ENCODE measurements at places on chromosomes 3 and 15. TPM values are rescaled to one million over a fixed set of nuclear protein-coding genes. Genes with fewer than 3 reads are reported as not detected.

- no peak for DNase-seq
These were observed 198.5 kb downstream of the CDIN1 start for GRCh38 chr15:36777926-36778325.

MESP2 gene
- not detected for polyA plus RNA-seq

DNA sequence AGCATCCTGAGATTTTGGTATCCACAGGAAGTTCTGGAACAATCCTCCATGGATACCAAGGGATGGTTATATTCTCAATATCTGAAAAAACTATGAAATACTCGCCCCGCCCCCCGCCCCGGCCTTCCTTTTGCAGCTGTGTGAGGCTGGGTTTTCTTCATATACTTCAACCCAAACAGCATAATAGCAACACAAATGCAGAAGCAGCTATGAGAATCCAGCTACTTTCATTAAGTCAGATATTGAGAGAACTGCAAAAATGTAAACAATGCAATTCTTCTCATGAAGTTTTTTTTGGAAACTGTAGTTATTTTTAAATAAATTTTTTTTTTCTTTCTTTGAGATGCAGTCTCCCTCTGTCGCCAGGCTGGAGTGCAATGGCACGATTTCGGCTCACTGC lies 10.9 kb upstream of the IDH2 start:
- no peak for DNase-seq

GRCh38 chr15:24858737-24859601 lies 95.8 kb upstream of the SNRPN start:
- DNase-seq = no peak

DNA sequence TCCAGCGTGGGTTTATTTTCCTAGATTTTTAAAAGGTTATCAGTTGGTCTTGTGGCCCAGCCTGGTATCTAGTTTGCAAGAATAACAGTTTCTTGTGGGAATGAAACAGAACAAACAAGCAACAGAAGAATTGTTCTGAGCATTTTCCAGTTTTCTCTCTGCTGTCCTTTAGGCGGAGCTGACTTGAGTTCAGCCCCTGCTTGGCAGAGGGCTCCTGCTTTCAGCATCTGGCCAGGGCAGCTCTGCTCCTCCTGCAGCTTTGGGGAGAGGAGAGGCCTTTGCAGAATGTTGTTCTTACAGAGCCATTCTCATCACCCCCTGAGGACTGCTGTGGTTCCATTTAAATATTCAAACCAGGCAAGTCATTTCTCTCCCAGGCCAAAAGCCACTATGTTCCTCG lies 117.7 kb downstream of the ALDH1A2 start:
- peak; percentile 17 for DNase-seq

DNA sequence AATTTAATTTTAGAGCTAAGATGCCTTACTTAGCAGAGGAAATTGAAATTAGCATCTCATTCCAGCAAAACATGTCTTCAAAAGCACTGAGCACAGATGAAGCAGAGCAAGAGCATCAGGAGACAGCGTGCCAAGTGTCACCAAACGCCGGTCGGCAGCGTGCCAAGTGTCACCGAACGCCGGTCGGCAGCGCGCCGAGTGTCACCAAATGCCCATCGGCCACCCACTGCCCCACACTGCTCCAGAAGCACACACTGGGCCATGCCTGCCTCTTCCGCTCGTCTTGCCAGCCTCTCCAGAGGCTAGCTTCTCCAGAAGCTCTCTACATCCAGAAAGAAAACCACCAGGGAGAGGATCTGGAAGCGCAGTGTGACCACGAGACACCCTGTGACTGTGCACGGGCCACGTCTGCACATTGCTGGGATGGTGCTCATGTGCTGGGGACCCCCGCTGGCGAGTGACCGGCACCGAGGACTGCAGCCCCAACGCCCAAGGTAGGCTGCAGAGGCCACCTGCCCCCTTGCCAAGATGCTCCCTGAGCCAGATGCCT lies 37.8 kb downstream of the CYFIP1 start:
- DNase-seq = no peak

PLSCR5 gene
- polyA plus RNA-seq = 3.0 TPM

AMIGO3 gene
- polyA plus RNA-seq = 2.4 TPM

LYSMD4 gene
- polyA plus RNA-seq = 9.0 TPM

- DNase-seq = no peak
These were observed 131.8 kb downstream of the SLCO3A1 start for GRCh38 chr15:91985297-91985696.

GRCh38 chr3:31055757-31056156 lies 161.3 kb upstream of the GADL1 start:
- DNase-seq = no peak

ILDR1 gene
- polyA plus RNA-seq = 2.3 TPM
